ENCODE measurements at places on chromosomes 7 and 10. TPM values are rescaled to one million over a fixed set of nuclear protein-coding genes. Genes with fewer than 3 reads are reported as not detected.

The FAM25A gene
- total RNA-seq = not detected

The MALRD1 gene
- total RNA-seq = 0.53 TPM

The NKX2-3 gene
- total RNA-seq = not detected

The CAV1 gene
- total RNA-seq = 856 TPM

The STEAP4 gene
- total RNA-seq = under 0.01 TPM

All from myometrial cell (primary cell).